ENCODE measurements at places on chromosomes 4 and X.
A peak's percentile ranks its signal among the peaks of the same experiment; 100 is the strongest.

DNA sequence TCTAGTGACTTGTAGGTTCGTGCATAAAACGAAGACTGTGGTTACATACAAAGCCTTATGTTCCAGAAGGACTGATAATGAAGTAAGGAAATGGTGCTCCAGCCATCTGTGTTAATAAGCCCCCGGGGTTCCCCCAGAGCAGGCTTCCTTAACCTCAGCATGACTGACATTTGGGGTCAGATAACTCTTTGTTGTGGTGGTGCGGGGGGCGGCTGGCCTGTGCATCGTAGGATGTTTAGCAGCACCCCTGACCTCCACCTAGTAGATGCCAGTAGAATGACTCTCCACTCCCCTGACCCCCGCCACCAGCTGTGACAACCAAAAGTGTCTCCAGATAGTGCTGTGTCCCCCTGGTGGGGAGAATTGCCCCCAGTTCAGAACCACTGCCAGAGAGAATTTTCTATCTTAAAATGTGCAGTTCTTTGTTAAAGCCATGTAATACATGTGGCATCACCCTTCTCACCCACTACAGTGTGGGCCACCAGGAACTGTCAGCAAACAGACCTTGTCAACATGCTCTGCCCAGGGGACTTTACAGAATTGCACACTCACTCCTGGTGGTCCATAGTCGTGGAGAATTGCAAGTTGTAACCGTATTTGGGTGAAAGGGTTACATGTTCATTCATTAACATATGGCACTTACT is 7.5 kb downstream of the SH3KBP1 start:
- peak; percentile 18 for DNase-seq

GRCh38 chrX:9342561-9343051 is 122.3 kb upstream of the TBL1X start:
- peak; percentile 67 for DNase-seq

DNA sequence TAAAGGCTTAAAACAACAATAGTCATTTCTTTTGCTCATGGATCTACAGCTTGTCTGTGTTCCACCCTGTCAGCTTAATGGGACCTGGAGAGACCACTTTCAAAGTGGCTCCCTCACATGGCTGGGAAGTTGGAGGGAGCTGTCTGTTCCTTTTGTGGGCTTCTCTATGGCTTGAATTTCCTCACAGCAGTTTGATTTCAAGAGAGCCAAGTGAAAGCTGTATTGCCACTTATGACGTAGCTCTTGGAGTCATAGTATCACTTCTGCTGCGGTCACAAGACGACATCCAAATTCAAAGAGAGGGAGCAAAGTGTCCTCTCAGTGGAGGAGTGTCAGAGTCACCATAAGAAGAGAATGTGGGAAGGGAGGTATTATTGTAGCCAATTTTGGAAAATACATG is 22.7 kb upstream of the ACSL1 start:
- no peak for DNase-seq

GRCh38 chrX:119756926-119757635 is 1.3 kb upstream of the SOWAHD start:
- no peak for DNase-seq

DNA sequence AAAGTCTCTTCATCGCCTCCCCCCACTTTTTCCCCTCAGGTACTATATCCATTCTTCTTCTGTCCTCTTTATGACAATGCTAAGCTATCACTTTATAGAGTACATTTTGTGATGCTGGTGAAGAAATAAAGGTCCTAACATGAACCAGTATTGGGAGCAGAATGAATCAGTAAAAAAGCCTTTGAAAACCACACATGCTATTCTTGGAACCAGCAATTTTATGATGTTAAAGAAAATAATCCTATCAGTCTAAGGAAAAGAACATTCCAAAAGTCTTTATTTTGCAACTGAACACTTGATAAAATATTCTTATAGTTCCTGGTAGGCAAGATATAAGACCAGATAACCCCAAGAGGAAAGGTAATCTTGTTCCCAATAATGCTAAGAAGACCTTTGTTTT is 107.8 kb upstream of the MCF2 start:
- no peak for DNase-seq

GRCh38 chrX:143581240-143581639 is 54.7 kb downstream of the SLITRK4 start:
- no peak for DNase-seq

DNA sequence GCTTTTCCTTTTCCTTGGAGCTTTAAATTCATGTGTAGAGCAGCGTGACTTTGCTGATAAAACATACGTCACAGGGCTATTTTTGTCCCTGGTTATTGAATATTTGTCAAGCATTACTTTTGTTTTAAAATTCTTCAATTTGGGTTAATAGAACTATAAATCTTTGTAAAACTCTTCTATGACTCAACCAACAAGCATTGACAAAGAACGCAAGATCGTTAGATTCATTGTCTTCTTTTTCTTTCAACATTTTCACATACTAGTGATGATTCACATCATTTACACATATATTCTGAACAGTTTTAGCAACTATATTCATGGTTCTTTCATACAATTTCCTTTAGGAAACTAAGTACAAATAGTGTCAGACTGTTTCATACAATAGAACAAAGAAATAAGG is 72.0 kb upstream of the GPM6A start:
- peak; percentile 6 for DNase-seq

DNA sequence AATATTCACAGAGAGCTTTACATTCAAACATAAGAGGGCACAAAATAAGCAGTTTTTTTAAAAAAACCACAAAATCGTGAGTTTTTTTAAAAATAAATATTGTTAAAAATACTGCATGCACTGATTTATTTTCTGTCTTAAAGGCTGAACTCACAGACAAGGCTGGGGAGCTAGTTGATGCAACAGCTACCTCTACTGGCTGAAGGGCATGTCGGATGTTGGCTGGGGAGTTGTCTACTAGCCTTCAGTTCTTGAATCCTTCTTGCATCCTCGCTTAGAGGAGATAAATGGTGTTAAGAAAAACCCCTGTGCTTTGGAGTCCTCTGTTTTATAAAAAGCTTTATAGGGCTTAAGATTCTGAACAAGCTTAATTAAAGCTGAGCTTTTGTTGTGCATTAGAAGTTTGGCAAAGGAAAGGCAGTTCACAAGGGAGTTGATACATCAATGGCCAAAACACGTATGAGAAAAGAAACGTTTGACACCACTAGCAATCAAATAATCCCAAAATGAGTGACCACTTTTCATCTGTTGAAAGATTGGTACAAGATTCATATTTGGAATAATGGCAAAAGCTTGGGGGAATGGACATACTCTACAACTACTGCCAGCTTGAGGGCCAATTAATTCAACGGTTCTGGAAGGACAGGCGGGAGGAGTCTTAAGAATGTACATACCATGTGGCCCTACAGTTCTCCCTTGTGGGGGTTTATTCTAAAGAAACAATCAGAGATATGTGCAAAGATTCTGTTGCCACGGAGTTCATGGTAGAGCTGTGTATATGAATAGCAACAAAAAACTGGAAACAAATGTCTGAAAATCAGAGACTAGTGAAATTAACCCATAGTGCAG is 94.7 kb downstream of the SEL1L3 start:
- DNase-seq: peak; percentile 44

DNA sequence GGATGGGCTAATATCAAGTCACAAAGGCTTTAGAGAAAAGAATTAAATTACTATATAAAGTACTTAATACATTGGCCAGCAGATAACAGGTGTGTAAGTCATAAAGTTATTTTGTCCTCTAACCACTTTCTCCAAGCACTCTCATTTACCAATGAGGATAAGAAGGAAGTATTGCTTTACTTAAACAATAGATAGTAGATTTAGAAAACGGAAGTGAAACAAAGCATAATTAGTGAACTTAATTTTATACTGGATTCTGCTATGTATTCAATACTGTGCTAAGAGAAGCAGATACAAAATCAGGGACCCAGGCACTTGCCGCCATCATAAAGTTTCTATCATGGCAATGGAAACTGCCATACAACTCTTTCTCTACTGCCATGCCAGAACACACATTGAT is 24.0 kb downstream of the AFM start:
- DNase-seq: no peak

DNA sequence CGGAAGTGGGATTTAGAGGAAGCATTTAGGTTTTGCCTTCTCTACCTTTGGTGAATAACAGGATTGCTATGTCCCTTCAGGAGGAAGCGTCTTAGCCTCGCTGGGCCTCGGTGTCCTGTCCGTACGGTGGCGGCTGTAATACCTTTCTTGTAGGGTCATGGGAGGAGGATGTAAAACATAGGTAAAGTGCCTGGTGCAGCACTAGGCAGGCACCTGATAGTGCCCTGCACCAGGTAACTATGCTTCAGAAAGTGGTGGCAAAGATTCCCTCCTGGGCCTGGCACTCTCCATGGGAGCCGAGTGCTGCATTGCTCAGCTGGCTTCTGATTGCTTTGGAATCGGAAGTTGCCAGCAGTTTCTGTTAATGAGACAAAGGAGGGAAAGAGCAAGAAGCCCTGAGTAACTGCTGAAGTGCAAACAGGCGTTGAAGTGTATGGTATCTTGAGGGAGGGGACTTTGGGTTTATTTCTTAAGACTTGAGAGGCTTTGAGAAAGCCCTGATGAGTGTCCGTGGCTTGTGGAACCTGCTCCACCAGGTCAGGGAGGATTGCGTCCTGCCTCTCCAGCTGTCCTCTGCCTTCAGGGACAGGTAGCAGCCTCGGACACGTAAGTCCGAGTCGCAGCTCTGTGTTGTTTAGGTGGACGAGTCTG is 45.8 kb downstream of the TBC1D14 start:
- DNase-seq: no peak

All from Caki2 (cell line).